ENCODE measurements at places on chromosomes 11 and 22. TPM values are rescaled to one million over a fixed set of nuclear protein-coding genes. Genes with fewer than 3 reads are reported as not detected.

DNA sequence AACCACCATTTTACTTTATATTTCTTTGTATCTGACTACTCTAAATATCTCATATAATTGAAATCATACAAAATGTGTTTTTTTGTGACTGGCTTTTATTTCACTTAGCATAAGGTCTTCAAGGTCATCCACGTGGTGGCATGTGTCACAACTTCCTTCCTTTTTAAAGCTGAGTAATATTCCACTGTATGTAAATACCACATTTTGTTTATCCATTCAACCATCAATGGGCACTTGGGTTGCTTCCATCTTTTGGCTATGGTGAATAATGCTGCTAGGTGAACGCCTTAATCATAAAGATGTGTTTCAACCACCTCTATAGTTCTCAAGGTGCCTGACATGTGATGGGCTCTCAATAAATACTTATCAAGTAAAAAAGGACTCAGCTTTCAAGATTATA lies 15.5 kb downstream of the RAB30 start:
- DNase-seq = no peak

GRCh38 chr11:42661942-42662341 lies 649.9 kb upstream of the API5 start:
- DNase-seq = no peak

- no peak for DNase-seq
Measured at GRCh38 chr22:27472975-27473374, 328.6 kb downstream of the MN1 start.

- DNase-seq = no peak
Measured at GRCh38 chr11:16603245-16603644, 135.2 kb upstream of the C11orf58 start.

- DNase-seq = no peak
Measured at GRCh38 chr11:75767793-75768111, 826 bp upstream of the DGAT2 start.

- no peak for DNase-seq
Measured at GRCh38 chr22:48944751-48945620, 882.7 kb downstream of the BRD1 start.

DNA sequence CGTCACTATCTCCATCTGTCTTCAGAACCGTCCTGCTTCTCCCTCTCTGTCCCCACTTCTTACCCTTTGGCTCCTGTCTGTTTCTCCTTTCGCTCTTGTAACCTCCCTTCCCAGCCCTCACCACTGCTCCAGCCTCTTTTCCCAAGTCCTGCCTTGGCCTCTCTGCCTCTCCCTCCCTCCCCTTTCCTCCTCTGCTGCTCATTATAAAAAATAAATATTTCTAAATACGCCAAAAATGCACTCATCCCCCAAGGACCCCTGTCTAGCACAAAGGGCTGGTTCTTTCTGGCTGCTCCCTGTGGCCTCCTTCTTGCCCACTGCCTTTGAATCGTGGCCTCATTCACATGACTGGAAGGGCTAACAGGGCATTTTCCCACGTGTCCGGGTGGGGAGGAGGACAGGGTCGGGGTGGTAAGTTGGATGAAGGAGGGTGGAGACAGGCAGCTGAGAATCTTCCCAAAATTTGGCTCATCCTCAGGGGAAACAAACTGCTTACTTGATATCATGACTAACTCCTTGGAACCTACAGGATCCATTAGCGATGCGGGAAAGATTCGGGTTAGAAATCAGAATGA lies 26.4 kb upstream of the OAF start:
- no peak for DNase-seq

DNA sequence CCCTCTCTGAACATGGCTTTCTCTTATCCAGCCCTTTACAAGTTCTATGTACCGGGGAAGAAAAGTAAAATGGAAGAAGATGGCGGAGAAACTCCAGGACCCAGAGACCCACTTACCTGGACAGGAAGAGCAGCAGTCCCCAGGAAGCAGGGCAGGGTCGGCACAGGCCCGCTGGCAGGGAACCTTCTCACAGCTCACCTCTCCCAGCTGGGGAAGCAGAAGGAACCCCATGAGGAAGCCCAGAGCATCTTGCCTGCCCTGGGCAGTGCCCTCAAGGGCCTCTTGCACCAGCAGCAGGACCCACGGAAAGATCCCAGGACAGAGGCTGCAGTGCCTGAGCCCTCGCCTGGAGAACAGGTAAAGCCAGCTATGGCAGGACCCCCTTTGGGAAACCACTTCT lies 23.4 kb downstream of the PGA5 start:
- no peak for DNase-seq

DNA sequence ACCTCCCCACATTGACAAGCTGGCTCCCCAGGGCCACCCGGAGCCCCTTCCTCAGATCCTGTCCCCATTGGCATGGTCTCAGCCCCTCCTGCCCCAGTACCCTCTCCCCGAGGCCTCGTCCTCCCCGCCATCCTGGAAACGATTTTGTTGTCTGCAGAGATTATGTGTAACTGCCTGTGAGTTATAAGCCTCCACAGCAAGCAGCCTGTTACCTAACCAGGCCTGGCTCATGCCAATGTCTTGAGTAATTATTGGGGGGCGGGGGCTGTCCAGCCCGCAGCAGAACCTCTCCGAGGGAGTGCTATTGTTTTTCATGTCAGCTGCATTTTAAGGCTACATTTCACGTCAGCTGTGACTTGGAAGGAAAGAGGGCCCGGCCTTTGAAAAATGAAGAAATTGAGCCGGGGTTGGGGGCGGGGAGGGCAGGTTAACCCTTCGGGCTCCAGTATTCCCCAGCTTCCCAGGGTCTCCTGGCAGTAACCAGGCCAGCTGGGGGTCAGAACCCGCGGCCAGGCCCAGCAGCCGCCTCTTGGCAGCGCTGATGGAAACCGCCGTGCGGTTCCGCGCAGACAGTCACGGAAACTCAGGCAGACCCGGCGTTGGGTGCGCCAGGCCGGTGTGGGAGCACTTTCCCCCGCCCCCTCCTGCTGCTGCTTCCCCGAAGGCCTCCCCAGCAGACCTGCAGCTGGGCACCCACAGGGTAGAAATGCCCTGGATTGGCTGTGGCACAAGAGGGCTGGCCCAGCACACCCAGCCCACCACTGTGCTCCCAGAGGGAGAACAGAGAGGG lies 59.5 kb downstream of the CDKN1C start:
- peak; percentile 60 for DNase-seq

- DNase-seq = peak; percentile 93
Measured at GRCh38 chr11:120400564-120401364, 64.6 kb downstream of the ARHGEF12 start.

GRCh38 chr11:36436589-36436988 lies 73.5 kb downstream of the TRAF6 start:
- DNase-seq = no peak

- DNase-seq = no peak
Measured at GRCh38 chr22:31239771-31240370, 27.8 kb downstream of the LIMK2 start.

- peak; percentile 27 for DNase-seq
Measured at GRCh38 chr22:49305214-49305965, 522.3 kb downstream of the BRD1 start.

- no peak for DNase-seq
Measured at GRCh38 chr11:61864814-61865775, 26.2 kb downstream of the FADS3 start.

DNA sequence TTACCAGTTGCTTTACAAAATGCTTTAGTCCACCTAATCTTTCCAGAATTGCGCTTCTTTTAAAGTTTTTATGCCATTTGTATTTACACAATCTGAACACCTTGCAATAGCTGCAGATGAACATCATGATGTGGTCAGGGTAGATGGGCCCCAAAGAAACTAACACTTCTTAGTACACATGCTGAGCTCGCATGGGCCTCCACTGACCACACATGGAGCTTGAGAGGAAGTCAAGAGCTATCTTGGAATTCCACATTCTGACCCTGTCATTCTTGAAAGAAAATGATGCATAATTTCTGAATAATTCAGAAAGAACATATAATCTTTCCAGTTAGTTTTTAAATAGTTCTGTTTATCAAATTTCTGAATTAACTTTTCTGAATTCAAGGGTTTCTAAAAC lies 7.7 kb downstream of the LIPT2 start:
- no peak for DNase-seq

- peak; percentile 3 for DNase-seq
Measured at GRCh38 chr11:128632141-128632791, 44.9 kb upstream of the ETS1 start.

GRCh38 chr22:32634421-32634981 lies 159.9 kb downstream of the FBXO7 start:
- DNase-seq = no peak

DNA sequence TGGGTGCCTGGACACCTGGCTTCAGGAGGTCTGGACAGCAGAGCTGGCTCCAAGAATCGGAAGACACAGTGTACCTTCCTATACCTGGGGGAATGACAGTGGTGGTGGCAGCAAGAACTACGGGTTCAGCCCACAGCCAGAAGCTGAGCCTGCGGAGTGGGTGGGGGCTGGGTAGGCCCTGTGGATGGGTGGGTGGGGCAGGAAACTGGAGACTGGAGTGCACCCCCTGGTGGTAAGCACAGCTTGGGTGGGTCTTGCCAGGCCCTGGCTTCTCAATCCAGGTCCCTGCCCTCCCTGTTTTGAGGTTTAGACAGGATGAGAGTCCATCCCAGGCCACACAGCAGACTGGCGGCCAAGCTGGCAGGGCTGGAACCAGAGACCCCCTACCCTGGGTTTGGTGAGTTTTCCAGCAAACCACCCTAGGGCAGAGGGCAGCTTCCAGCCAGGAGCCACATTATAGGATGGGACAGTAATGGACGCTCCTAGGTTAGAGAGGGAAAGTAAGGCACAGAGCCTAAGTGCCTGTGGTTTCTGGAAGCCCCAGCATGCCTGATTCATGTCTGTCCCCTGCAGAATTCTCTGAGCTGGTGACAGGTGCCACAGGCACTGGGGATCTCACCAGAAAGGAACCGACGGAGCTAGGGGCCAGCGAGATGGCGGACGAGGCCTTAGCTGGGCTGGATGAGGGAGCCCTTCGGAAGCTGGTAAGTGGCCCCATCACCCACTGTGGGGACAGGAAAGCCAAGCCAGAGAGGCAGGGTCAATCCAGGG lies 1.7 kb downstream of the SMTN start:
- peak; percentile 60 for DNase-seq

The SLC7A4 gene
- not detected for total RNA-seq

The MYRF gene
- total RNA-seq = 10.2 TPM

The SLN gene
- not detected for total RNA-seq

The PTPN5 gene
- not detected for total RNA-seq

The APOBEC3G gene
- 2.7 TPM for total RNA-seq

The NAV2 gene
- total RNA-seq = 17.8 TPM

The C22orf15 gene
- not detected for total RNA-seq

The MCM5 gene
- total RNA-seq = 87.1 TPM

The OR52N4 gene
- not detected for total RNA-seq

The RIBC2 gene
- total RNA-seq = 0.55 TPM

Measured in HepG2 (cell line).